Stimulated activated CD4-positive, alpha-beta T cell treated with anti-CD3 and anti-CD28 coated beads, Interleukin-4, amount 100 ng/mL, for 48 hours (primary cell): ENCODE measurements at places on chromosomes 7 and 10.

DNA sequence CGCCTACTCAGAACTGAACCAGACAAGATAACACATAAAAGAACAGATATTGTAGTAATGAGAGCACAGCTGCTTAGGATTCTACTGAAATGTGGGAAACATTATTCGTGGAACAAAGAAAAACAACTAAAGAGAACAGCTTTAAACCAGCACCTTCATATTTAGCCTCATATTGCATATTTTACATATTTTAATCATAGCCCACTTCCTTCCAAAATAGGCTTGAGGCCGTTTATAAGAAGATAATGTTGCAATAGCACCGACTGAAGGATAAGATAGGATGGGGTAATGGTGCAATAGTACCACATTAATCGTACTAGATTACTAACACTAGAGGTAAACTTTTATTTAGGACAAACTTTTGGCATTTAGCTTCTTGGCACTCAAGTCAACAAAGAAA, 71.3 kb downstream of the KCND2 start:
- DNase-seq: no peak

GRCh38 chr7:37434529-37434928, 14.1 kb downstream of the ELMO1 start:
- DNase-seq: no peak

GRCh38 chr10:79320316-79320715, 27.0 kb upstream of the PPIF start:
- DNase-seq: no peak

- no peak for DNase-seq
Measured at GRCh38 chr10:86349940-86350630, 16.5 kb downstream of the GRID1 start.

DNA sequence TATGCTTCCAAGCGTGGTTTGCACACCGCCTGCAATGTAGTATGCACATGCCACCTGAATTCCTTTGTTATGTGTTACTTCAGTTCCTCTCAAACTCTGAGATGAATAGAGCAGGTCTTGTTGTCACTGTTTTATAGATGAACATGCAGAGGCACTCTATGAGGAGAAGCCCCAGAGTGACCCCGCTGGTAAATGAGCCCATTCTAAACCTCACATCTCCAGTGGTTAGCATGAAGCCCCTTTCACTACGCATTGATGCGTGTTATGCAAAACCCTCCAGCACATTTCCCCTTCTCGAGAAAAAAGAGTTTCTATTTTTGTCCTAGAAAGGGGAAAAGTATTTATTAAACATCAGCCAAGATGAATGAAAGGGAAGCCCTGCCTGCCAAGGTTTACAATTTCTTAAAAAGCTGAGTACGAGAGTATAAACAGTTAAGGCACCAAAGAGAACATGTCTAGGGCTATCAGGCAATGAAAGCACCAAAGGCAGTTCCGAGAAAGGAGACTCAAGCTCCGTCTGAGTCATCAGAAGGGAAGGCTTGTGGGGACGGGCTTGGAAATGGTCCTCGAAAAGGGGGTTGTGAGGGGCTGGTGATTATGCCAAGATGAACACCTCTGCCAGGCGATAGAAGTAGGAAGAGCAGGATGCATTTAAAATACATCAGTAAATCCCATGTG, 58.7 kb upstream of the PFKP start:
- no peak for DNase-seq

- no peak for DNase-seq
Measured at GRCh38 chr7:36280840-36281812, 108.5 kb upstream of the ANLN start.

DNA sequence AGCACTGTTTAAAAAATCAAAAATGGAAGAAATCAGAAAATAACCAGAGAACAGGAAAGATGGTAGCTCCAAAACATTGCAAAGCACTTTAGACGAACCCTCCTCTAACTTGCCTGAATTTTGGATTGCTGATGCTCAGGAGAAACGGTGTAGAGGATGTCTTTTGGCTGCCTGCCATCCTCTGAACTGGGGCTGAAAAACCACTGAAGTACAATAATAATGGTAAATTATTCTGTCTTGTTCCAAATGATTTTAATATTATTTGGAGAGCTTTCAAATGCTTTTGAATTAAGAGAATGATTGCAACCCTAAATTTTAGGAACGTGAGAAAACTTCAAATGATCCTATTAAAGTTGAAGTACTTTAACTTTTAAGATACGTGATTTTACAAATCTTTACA, 167.3 kb upstream of the SLC13A1 start:
- DNase-seq: no peak

DNA sequence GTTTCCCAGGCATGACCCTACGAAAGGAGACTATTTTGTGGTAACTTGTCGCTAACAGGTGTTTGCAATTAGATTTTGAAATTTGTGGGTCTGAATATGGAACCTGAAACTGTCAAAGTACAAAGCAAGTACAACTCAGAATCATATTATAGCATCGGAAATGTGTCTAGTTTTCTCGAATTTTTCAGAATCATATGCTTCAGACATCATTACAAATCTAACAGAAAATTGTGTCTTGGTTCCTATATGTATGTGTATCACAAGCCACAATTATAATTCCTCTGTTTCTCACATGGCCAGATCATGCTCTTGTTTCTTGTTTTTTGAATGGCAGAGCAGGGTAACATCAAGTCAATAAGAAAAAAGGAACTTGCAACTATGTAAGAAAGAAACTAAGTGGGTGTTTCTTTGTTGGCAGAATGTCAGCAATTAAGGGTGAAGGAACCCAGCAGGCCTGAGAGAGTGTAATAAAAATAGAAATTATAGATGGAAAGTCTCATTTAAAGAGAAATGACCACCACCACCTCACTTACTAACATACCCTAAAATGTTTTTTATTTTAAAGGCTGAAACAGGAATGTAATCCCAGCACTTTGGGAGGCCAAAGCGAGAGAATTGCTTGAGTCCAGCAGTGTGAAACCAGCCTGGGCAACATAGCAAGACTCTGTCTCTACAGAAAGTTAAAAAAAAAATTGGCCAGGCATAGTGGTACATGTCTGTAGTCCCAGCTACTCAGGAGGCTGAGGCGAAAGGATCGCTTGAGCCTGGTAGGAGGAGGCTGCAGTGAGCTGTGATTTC, 51.3 kb downstream of the PRTFDC1 start:
- DNase-seq: no peak

GRCh38 chr10:12743941-12744340, 257.6 kb downstream of the CCDC3 start:
- DNase-seq: no peak

DNA sequence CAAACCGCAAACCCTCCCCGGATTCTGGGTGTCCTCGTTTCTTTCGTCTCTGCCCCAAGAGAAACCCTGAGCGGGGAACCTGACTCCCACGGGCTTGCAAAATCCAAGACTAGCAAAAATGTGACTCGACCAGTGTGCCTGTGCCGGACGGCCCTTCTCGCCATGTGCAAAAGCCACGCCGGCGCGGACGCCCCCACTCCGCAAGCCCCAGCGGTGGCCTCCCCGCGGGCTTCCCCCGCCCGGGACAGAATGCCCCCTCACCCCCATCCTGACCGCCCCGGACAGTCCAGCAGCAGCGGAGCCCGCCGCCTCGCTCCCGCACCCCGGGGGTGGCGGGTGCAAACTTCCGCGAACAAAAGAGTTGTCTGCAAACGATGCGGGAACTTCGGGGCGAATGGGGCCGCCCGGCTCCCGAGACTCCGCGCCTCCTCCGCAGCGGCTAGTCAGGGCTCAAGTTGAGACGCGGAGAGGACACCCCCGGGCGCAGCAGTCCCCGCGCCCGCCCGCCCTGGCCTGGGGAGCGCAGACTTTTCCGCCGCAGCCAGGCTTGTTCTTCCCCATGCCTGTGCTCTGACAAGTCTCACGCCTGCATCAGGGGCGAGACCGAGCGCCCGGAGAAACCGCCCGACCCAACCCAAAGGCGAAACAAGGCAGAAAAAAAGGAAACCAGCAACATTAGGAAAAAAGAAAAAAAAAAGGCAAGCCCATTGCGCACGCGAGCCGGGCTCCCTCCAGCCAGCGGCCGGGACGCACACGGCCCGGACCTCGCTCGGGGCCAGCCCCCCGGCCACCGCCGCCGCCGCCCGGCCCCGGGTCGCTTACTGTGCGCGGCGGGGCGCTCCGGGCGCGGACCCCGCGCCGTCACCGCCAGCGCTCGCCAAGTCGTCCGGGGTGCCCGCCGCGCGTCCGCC, 732 bp downstream of the FAM53B start:
- no peak for DNase-seq

- DNase-seq: no peak
Measured at GRCh38 chr10:14247377-14248116, 83.2 kb downstream of the FRMD4A start.

GRCh38 chr7:66880053-66880452, 41.0 kb upstream of the TMEM248 start:
- no peak for DNase-seq
